ENCODE measurements at places on chromosomes 7 and 10.

- no peak for DNase-seq
Measured at GRCh38 chr7:30175636-30176147, 40.9 kb downstream of the MTURN start.

DNA sequence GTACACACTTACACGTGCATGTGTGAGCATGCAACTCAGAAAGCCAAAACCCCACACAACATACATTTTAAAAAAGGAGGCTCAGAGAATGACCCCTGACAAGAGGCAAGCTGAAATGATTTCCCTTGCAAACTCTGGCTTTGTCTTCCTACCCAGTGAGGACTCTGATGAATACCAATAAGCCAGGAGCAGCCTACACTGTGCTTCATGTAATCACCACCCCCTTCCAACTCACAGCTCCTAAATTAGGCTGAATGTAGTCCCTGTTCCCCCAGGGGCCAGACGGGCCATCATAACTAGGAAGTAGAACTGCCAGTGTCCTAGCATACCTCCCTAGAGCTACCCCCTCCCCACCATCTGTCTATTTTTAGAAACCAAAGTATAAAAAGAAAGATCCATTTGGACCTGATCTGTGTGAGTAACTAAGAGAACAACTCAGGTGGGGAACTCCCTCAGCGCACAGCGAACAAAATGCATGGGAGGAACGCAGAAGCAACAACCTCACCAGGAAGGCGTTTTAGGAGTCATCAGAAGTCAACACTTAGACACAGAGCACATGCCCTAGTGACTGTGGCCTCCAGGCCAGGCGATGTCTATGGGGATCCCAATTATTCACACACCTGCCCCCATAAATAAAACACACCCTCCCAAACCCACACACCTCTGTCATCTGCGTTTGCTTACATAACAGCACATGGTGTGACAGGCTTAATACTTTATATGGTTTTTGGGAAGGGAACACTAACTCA, 1.9 kb downstream of the DGKI start:
- DNase-seq = no peak

DNA sequence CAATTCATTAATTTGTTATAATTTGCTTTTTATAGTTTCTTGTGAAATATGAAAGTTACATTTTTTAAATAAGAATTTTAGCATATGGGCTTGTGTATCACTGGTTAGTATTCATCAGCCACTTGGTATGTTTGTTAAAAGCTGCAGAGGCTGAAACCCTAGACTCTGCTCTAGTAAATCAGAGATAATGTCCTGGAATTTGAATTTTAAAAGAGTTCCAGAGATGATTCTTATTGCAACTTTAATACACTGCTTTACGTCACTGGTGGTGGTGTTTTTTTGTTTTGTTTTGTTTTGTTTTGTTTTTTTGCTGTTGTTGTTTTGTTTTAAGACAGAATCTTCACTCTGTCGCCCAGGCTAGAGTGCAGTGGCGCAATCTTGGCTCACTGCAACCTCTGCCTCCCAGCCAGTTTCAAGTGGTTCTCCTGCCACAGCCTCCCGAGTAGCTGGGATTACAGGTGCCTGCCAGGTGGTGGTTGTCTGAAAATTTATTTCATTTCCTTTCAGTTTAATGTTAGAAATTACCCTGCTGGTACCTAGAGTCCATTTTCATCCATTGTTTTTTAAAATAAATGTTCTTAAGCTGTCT, 43.8 kb downstream of the PTPN12 start:
- DNase-seq = no peak

GRCh38 chr10:34507217-34507616, 307.9 kb downstream of the PARD3 start:
- no peak for DNase-seq

DNA sequence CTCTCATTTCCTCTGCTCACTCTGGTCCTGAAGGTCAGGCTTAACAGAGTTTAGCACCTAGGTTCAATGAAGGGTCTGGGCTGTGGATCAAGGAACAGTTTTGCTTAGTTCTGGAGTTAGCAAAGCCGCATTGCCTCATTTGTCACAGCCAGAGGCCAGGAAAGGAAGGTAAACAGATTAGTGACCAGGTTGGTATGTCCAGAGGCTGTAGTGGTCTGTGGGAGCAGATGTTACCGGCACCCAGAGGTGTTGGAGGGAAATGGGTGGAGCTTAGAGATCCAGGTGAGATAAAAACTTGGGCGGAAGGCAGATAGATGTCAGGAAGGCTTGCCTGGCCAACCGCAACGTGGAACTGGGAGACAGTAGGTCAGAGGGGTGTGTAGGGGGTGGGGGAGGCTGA, 36.6 kb upstream of the ZMIZ2 start:
- DNase-seq = no peak

GRCh38 chr7:117186218-117187010, 136.4 kb downstream of the WNT2 start:
- no peak for DNase-seq

Measured in bone marrow (tissue), 2 donors.